ENCODE measurements at places on chromosomes 4 and X.

DNA sequence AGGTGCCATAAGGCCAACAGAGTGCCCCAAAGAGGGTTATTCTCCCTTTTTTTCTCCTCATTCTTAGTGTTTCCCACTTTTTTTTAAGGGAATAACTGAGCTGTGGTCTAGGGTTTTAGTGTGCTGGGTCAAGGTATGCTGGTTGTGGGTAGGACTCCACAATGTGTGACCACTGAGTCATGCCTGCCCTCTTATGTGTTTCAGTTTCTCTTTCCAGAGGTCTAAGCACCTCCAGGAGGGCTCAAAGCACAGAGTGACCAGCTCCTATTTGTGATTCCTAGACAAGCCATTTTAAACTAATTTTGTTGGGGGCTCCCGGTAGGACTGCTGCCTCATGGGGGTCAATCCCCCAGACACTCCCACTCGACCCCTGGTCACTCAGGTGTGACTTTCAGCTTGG is 80.5 kb upstream of the GC start:
- no peak for DNase-seq

GRCh38 chrX:2231570-2232192 is 269.1 kb downstream of the DHRSX start:
- no peak for DNase-seq

DNA sequence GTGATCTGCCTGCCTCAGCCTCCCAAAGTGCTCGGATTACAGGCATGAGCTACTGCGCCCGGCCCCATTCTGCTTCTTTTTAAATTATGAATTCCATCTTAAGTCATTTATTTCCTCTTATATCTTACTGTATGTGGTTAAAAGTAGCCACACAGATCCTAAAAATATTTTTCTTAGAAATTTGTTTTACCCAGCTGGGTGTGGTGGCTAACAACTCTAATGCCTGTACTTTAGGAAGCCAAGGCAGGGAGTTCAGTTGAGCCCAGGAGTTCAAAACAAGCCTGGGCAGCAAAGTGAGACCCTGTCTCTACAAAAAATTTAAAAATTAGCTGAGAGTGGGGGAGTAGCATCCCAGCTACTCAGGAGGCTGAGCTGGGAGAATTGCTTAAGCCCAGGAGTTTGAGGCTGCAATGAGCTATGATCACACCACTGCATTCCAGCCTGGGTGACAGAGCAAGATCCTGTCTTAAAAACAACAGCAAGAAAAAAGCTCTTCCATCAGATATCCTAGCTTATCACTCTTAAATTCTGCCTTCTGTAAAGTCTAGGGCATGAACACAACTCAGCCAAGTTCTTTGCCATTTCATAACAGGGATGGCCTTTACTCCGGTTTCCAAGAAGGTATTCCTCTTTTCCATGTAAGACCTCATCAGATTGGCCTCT is 15.1 kb upstream of the AFF1 start:
- no peak for DNase-seq

DNA sequence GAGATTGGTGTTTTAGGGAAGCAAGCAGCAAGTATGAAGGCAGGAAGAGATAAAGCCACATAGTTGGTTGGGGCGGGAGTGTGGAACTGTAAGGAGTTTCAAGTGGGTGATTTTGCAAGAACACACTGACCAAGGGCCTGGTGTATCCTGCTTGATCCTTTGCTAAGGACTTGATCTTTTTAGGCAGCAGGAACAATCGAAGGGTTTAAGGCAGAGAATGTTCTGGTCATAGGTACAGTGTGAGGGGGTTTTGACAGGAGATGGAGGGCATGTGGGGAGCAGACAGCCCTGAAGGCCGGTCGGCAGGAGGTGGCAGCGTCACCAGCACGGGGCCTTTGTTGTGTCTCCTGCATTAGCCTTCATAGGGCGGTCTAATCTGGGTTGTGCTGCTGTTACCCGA is 54.7 kb downstream of the FAM193A start:
- no peak for DNase-seq

- DNase-seq, result no peak
Measured at GRCh38 chrX:57918750-57919436, 8.6 kb upstream of the ZXDA start.

DNA sequence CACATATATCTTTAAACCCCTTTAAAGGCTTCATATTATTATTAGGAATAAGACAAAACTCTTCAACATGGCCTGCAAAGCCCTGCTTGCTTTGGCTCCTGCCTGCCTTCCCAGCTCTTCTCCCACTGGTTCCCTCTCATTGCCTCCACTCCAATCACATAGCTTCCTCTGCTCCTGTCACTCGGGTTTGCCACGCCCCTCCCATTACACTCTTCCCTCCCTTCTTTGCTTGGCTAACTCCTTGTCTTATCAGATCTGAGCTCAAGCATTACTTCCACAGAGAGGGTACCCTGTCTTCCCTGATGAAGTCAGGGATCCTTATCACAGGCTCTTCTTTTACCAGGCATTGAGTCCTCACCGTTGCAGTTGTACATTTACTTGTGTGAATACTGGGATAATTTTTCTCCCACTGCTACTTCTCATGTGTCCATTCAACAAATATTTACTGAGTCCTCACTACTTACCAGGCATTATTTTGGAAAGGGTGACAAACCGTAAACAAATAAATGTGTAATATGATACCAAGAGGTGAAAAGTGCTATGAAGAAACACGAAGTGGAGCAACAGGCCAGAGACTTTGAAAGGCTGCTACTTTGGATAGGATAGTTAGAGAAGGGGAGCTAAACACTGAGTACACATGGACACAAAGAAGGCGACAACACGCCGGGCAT is 3.2 kb upstream of the VGLL1 start:
- no peak for DNase-seq

DNA sequence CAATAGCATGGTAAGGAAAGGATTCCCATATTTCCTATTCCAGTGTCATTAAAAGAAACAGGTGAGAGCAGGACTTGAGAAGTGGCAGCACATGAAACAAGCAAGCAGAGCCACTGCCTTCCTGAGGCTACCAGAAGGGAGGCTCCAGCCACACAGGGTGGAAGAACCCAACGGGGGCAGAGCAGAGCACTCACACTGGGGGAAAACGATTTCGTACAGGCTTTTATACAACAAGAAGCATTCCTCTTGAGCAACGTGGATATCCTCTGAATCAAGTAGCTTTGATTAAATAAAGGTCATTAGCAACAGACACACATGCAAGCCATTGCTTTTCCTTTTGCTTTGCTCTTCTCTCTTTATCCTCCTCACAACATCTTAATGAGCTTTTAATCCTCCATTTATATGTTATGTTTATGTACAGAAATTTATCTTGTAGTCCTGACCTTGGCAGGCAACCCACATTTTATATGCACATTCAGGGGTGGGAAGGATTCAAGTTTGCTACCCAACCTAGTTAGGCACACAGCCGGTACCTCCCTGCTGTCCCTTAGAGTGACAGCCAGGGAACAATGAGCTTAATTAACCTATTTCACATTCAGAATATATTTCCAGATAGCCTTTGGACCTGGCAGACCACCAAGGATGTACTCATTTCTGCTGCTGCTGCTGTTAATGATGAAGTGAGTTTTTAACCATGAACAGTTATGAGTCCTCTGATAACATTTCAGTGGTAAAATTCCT is 202.1 kb downstream of the ARHGAP24 start:
- DNase-seq, result no peak

- DNase-seq, result no peak
Measured at GRCh38 chr4:25421816-25422525, 44.9 kb downstream of the ANAPC4 start.

- DNase-seq, result no peak
Measured at GRCh38 chrX:57674861-57675260, 5.2 kb downstream of the NLRP2B start.

DNA sequence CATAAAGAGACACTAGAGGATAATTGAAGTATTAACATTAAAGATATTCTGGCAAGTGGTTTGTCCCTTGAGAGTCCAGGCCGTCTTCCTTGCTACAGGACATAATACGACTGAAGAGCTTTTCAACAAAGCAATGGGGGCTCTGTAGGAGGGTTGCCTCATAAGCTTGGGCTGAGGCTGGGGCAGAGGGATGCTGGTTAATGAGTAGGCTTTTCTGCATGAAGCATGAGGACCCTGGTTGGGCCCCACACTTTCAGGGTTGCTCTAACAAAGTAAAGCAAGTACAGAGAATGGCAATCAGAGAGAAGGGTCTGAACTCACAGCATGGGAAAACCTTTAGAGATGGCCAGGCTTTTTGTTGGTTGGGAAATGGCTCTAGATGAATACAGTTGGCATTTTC is 281.3 kb downstream of the IDS start:
- no peak for DNase-seq

GRCh38 chr4:86554646-86555045 is 39.5 kb upstream of the PTPN13 start:
- DNase-seq, result no peak

- DNase-seq, result no peak
Measured at GRCh38 chrX:76987381-76987780, 459.8 kb upstream of the FGF16 start.

DNA sequence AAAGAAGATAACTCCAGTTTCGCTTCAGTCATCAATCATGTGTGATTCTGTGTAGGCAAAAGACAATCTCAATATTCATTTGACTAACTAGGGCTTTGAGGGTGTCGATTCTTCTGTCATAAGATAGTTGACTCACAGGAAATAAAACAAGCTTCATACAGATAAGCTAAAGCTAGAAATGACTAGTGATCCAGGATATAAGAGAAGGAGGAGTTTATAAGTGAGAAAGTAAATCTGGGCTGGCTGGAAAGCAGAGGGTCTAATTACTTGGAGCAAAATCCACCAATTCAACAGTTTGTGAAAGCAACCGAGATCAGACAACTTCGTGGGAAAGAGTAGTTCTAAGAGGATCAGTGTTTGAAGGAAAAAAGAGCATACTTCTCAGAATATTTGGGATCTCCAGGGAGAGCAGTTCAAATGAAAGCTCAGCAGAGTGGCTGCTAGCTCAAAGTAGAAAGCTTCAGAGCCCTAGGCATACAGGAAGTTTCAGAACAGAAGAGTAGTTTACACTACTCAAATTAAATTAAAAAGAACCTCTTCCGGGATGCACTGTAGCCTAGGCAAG is 429.3 kb downstream of the INPP4B start:
- no peak for DNase-seq

DNA sequence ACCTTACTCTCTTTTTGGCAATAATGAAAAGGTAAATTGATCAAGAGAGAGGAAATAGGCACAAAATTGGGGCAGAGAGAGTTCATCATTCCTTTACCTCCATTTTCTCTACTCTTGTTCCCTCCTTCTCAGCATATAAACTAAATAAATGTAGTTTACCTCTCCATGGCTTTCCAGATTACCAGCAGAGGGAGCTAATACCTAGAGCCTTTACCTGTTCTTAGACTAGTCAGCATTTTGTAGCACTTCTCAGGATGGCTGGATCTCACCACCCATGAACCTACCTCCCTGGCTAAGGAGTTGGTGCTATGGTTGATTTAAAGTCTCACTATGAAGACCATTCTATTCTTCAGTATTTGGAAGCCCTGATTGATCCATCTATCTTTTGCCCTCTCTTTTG is 15.7 kb downstream of the OFD1 start:
- DNase-seq, result no peak

DNA sequence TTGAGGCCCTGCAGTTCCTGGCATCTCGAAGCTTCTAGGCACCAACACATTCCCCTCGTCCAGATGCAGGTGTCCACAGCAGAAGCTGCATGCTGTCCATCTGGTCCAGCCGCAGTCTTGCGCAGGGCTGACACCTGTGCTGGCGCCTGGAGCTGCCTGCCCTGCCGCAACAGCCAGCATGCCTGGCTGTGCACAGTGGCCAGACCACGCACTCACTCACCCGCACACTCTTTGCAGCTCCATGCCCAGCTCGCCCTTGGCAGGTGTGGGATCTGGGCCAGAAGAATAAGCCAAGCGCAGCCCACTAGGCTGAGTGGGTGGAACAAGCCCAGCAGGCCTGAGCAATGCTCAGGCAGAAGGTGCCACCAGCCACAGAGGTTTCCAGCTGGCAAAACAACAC is 125.6 kb downstream of the PARM1 start:
- DNase-seq, result no peak

GRCh38 chr4:143641361-143641760 is 59.1 kb downstream of the FREM3 start:
- no peak for DNase-seq

DNA sequence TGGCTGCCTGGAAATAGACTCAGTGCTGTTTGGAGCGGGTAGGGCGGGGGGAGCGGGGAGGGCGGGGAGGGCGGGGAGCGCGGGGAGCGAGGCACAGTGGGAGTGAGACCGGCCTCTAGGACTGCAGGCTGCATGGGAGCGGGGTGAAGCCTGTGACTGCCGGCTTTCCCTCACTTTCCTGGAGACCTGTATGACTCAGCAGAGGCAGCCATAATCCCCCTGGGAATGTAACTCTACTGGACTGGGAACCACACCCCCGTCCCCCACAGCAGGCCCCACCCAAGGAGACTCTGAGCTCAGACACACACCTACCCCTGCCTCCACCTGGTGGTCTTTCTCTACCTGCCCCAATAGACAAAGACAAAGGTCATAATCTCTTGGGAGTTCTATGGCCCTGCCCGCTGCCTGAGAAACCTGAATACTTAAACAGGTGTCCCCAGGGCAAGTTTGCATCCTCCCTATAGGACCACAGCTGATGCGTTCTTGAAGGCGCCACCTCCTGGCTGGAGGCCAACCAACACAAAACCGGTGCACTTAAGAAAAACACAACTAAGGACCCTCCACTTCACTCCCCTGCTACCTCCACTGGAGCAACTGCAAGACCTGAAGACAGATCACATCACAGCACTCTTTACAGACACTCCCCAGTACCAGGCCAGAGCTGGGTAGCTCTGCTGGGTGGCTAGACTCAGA is 18.0 kb downstream of the HDAC8 start:
- no peak for DNase-seq

- no peak for DNase-seq
Measured at GRCh38 chr4:183441276-183441675, 3.2 kb upstream of the CDKN2AIP start.

GRCh38 chrX:28108186-28108945 is 127.1 kb upstream of the DCAF8L1 start:
- no peak for DNase-seq

GRCh38 chrX:9860826-9861225 is 74.6 kb downstream of the SHROOM2 start:
- DNase-seq, result no peak

Data from C1 segment of cervical spinal cord (tissue), 14 donors.